ENCODE measurements at places on chromosomes 12 and 14.

DNA sequence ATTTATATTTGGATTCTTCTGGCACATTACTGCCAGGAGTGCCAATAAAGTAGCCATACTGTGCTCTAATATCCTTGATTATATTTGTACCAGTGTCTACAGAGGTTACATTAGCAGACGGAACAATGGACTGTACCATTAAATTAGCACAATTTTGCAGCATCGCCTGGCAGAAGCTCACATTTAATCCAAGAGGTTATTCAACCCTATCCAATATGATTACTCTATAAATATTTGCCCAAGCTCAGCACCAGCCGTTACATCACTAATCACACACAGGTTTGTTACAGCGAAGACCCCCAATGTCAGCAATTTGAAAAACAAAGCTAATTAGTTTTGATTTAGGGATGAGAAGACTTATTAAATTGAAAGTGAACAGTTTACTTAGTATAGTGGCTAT lies 16.9 kb upstream of the MGST1 start:
- DNase-seq: no peak

DNA sequence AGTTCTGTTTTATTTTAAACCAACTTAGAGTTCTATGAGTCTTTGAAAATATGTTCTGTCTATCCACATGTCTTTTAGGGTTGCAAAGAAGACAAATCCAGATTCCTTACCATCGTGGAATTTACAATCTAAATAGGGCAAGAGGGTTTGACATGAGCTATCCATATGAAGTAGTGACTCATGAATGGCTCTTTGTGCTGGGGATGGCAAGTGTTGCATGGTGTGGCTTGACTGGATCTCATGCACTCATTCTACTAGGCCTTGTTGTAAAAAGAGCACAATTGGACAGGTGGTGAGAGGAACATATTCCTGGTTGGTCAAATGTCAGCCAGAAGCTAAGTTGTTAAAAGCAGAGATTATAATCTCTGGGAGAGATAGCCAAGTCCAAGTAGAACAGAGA lies 509.1 kb downstream of the DIO2 start:
- DNase-seq: no peak

GRCh38 chr12:109735825-109736551 lies 22.4 kb downstream of the FAM222A start:
- no peak for DNase-seq

DNA sequence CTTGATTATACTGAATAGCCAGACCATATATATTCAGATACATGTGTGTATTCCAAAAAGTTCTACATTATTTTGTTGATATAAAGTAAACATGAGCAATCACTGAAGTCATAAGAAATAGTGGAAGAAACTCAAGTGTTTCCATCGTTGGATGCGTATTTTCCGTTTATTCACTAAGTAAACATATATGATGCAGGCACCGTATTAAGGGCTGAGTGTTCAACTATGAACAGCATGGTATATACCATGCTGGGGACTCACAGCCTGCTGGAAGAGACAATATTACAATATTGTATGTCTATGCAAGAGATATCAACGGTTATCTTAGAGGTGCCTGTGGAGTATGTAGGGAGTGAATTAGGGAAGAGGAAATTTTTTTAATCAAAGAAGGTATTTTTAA lies 1.2 kb downstream of the PYROXD1 start:
- no peak for DNase-seq

GRCh38 chr12:85963326-85963725 lies 89.2 kb downstream of the NTS start:
- DNase-seq: no peak
